ENCODE measurements at places on chromosomes 16 and 17. TPM values are rescaled to one million over a fixed set of nuclear protein-coding genes. Genes with fewer than 3 reads are reported as not detected.

CORO1A gene
- 0.73 TPM for total RNA-seq

ZACN gene
- under 0.01 TPM for total RNA-seq

C16orf74 gene
- 7.3 TPM for total RNA-seq

HSD3B7 gene
- 20.3 TPM for total RNA-seq

UTS2R gene
- not detected for total RNA-seq

TMEM204 gene
- 10.3 TPM for total RNA-seq
